ENCODE measurements at places on chromosomes 11 and 22.
A peak's percentile ranks its signal among the peaks of the same experiment; 100 is the strongest.

- no peak for DNase-seq
These were observed 117.4 kb upstream of the PARVA start for GRCh38 chr11:12259956-12260355.

DNA sequence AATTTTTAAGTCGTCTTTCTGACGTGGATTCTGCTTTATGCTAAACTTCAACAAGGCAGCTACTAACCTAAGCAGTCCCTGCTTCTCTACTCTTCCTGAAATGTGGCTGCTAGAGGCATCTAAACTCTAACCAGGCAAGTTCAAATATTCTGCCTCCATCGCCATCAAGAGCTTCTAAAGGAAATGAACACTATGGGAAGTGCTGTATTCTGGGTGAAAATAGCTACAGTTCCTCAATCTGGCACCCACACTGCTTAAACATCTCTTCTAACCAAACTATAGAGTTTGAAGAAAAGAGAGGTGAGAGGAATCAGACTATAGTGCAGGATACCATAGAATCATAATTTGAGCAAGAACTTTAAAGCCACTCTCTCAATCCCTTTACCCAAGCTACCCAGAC lies 6.3 kb downstream of the NRIP3 start:
- no peak for DNase-seq

GRCh38 chr22:49950396-49950994 lies 10.1 kb upstream of the PIM3 start:
- DNase-seq = peak; percentile 23

GRCh38 chr11:65554842-65555430 lies 3.2 kb downstream of the LTBP3 start:
- DNase-seq = no peak

DNA sequence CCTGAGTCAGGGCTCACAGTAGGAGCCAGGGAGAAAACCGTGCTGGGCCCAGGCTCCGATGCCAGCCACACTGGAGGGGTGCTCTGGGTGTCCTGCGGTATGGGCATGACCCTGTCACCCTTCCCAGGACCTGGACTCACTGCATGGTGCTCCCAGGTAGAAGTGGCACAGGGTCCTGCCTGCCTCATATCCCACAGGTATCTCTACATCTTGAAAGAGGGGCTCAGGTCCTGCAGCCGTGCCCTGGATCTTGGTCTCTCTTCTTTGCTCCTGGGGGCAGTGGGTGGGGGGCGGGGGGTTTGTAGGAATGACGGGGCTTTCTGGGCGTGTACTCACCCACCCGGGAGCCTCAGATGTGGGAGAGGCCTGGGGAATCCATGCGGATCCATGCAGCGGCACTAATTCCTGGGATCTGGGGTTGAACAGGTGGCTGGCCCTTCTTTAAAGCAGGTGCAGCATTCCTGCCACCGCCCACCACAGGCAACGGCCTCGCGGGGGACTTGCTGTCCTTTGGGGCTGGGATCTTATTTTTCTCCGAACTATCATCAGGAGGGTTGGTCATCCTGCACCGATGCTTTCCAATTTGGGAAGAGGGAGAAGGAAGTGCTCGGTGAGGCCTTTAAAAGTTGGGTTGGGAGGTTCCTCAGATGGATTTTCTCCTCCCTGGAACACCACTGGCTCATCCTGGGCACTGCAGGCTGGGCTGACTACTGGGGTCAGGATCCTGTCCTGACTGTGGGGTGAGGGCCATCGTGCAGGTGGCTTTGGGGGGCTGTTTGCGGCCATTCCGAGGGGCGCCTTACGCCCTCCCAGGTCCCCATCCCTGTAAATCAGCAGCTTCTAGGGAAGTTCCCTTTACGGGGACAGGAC lies 886.4 kb downstream of the BRD1 start:
- no peak for DNase-seq

DNA sequence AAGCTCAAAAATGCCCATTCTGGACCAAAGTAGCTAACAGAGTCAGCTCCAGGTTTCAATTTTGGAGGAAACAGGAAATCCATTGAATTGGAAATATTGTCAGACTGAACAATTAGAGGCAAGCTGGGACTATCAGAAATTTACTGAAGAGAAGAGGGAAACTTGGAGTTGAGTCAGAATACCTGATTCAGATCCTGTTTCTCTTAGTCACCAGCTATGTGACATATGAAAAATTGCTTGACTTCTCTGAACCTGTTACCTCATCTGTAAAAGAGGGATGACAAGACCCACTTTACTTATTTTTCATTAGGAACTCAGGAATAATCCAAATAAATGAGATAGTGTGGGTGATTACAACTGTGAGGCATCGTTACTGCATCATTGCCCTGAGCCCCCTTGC lies 148.9 kb upstream of the CADM1 start:
- no peak for DNase-seq

DNA sequence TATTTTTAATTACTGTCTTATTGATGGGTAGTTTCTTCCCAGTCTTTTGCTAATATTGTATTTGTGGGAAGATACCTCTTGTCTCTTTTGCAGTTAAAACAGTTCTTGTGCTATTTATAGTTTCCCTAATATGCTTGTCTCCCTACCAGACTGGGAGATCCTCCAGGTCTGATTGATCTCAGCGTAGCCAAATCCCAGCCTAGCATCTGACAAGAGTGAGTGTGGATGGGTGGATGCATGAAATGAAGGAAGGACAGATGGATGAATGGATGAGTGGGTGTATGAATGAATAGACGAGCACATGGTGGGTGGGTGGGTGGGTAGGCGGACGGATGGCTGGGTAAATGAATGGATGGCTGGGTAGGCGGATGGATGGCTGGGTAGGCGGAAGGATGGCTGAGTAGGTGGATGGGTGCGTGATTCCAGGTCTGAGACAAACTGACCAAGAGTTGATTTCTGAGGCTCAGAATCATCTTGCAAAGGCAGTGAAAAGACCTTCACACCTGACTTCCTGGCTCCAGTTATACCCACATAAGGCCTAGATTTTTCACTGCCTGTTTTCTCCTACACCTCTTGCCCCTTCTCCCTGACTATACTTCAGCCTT lies 11.4 kb downstream of the DNAJB13 start:
- DNase-seq = no peak

DNA sequence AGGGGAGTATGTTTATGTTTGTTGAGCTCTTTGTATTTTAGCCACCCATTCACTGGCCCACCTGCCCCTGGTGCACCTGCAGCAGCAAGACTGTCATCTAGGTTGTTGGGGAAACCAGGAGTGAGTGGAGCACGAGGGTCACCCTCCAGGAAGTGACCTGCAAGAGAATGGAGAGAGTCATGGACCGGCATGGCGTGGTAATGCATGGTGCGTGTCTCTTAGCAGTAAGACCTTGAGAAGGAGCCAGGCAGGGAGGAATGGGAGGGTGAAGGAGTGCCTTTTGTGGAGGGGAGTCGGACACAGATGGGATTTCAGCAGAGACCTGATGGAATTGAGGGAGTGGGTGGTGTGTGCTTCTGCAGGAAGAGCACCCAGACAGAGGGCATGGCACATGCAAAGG lies 37.9 kb downstream of the KCNQ1 start:
- DNase-seq = no peak

DNA sequence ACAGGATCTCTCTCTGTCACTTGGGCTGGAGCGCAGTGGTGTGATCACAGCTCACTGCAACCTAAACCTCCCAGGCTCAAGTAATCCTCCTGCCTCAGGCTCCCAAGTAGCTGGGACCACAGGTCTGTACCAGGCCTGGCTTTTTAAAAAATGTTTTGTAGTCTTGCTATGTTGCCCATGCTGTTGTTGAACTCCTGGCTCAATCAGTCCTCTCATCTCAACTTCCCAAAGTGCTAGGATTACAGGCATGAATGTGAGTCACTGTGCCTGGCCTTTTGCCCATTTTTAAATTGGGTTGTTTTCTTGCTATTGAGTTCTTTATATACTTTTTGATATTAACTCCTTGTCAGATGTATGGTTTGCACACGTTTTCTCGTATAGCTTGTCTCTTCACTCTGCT lies 33.0 kb upstream of the PITPNB start:
- DNase-seq = no peak

DNA sequence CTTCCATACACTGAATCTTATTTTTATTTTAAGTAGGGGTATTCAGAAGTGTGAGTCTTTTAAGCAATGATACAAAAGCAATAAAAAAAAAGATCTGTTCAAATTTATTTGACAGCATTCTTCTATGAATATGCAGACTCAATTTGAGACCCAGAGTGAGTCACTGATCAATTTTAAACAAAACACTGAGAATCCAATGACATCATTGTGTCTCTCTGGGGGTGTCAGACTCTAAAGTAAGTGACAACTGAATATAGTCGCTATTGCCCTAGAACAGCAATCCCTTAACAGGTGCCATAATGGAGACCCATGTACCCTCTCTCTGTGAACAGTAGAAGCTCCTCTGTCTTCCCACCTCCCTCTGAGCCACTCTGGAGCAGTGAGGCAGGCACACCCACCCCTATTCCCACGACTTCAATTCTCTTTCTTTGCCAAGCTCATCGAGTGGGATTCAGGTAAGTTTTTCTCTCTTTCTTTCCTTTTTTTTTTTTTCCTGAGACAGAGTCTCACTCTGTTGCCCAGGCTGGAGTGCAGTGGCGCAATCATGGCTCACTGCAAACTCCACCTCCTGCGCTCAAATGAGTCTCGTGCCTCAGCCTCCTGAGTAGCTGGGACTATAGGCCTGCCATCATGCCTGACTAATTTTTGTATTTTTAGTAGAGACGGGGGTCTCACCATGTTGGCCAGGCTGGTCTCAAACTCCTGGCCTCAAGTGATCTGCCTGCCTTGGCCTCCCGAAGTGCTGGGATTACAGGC lies 5.1 kb upstream of the RPS3 start:
- no peak for DNase-seq

- DNase-seq = no peak
These were observed 8.8 kb downstream of the CLMP start for GRCh38 chr11:123186286-123186685.

DNA sequence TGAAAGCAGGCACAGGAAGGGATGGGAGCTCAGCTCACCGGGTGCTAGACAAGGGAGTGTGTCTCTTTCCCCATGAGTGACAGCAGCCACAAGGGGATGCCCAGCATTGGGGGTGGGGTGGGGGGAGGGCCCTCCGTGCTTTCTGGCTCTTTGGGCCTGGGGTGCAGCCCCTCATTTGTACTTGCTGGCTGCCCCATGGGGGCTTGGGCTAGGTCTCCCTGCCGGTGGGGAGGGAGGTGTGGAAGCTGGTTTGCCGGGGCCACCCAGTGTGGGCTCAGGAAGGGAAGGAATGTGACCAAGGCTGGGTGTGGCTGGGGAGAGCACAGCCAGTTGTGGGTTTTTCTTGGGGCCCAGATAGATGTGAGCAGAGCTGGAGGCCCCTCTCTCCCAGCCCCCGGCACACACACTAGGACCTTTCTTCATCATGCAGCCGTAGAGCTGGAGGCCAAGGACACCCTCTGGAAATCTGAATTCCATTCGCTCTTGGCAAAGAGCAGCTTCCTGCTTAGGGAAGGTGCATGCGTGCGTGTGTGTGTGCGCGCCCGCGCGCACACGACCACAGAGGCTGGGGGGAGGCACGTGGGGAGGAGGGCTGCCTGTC lies 25.8 kb downstream of the KCNQ1OT1 start:
- no peak for DNase-seq

DNA sequence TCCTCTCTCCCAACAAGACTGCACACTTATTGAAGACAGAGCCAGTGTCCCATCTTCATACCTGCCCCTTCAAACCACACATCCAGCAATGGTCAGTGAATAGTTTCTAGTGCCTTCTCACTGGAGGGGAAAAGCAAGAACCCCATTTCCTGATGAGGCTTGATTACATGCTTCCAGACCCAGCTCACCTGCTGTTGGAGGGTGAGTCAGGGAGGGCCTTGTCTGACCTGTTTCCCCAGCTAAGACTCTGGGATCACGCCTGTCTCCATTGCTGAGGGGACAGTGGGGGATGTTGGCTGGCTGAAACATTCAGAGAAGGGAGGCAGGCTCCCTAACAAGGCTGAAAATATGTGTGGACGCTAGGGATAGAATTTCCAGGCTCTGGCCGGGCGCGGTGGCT lies 27.5 kb upstream of the ZDHHC13 start:
- DNase-seq = no peak

GRCh38 chr11:61923166-61924063 lies 6.0 kb upstream of the RAB3IL1 start:
- DNase-seq = no peak

DNA sequence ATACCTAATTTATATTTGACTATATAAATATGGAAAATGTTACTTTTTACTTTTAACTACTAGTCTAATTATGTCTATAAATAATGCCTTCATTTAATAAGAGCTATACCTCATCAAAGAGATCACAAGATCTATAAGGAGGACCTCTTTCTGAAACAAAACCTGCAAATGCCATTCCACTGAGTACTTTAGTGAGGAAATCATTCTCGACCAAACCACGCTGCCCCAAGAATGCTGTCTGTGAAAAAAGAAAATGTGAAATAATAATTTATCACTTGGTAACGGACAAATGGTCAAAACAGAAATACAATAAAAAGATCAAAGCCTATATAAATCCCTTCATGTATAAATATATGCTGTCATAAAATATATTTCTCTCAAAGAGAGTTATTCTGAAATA lies 301.7 kb downstream of the SBF2 start:
- DNase-seq = no peak

DNA sequence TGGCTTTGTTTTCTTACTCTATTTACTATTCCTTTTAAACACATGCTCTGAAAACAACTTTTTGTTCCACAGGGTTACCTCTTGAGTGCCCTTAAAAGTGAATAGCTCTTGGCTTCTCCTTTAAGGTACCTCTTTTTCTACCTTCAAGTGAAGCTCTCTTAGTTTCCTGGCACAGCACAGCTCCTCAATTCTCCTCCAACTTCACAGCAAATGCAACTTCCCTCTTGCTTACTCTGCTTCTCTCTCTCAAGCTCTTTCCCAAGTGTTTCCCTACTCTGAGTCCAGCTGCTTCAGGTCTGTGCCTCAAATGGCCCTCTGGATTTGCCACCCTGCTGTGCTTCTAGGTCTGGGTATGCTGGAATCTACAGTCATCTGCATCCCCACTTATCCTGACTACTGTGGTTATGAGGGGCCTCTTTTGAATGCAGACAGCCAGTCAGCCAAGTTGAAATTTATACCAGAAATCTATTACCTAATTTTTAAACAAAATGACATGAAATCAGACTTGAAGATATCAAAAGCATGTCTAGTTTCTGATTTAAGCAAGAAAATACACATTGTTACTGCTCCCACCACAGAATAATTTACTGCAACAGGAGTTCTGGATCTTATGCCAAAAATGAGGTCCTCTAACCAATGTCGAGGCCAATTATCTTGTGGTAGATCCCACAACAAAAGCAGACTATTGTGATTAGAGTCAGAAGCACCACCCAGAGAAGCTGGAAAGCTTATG lies 371.1 kb downstream of the SOX6 start:
- no peak for DNase-seq

DNA sequence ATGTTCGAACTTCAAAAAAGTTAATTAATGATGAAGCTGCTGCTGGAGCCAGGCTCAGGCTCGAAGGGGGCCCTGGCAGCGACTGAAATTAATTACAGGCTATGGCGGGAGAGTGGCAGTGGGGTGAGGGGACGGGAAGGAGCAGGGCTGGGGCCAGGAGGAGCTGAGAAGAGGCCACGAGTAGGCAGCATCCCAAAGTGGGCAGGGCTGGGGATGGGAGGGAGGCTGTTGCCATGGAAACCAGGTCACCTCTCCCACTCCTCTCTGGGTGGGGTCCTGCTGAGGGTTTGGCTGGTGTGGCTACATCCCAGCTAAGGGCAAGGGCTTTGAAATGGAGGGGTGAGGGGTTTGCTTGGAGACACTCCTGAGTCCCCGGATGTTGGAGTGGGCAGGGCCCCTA lies 23.9 kb downstream of the CACNA1I start:
- DNase-seq = no peak

- DNase-seq = no peak
These were observed 2.5 kb downstream of the USP18 start for GRCh38 chr22:18152519-18152918.

- DNase-seq = no peak
These were observed 6.1 kb downstream of the FADS3 start for GRCh38 chr11:61885166-61885778.

GRCh38 chr11:60282286-60282685 lies 1.8 kb downstream of the MS4A4A start:
- DNase-seq = no peak

Data from SHP77 (cell line).